ENCODE measurements at places on chromosomes 6 and 20.

GRCh38 chr6:147774856-147775255 lies 266.4 kb downstream of the SAMD5 start:
- DNase-seq = no peak

DNA sequence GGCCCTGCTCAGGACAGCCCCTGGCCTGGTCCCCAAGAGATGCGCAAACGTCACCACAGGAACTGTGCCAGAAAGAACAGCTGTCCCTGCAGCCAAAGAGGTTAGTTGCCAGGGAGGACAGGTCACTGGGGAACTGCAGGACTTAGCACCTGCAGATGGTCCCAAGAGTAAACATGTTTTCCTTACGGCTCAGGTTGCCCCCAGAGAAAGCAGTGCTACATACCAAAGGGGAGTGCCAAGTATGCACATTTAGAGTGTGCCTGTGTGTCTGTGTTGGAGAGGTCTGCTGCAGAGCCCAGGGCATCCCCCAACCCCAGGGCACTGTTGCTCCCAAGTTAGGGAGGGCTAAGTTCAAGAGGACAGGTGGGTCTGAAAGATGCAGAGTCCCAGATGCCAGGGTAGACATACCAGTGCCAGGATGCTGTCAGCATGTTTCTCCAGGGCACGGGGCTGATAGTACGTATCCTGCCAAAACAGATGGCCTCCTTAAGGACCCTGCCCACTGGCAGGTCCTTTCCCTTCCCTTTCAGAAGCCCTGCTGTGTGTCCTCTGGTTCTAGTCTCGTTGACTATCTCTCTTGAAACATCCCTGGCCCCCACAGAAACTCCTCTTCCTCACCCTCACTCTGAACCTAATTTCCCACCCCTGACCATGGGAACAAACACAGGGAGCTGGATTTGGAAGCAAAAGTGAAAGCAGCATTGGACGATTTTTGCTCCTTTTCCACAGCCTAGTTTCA lies 1.3 kb downstream of the ABHD16A start:
- no peak for DNase-seq

DNA sequence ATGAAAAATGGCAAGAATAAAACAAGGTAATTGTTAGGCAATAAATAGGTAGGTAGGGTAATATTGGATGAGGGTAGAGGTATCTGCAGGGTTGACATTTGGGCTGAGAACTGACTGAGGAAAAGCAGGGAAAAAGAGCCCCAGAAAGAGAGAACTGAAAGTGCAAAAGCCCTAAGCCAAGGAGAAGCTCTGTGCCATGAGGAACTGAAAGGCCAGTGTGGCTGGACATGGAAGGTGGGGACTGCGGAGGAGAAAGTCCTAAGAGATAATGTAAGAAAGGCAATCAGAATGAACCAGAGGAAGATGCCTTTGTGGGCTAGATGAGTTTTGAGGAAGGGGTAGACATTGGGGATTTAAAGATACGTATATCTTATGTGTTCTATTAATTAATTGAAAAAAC lies 9.9 kb upstream of the HIVEP2 start:
- DNase-seq = no peak

DNA sequence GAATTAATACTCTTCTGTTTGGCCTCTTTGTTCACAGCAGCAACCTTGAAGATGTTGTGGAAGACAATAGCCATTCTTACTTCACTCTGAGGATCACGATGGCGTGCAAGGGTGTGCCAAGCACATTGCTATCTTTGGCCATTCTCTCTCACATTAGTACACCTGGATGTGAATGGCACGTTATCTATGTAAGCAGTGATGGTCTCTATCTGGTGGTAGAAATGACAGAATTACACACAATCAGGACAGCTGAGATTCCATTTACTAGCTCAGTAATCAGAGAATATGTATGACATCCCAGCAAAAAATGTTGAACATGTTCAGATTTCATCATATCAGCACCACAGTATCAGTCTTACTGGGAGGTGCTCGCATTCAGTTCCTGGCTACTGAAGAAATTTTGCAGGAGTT lies 116.2 kb downstream of the LCA5 start:
- no peak for DNase-seq

GRCh38 chr6:156639009-156639721 lies 138.0 kb upstream of the ARID1B start:
- DNase-seq = no peak

- DNase-seq = no peak
Observed at GRCh38 chr6:165091121-165091785, 218.2 kb downstream of the C6orf118 start.

DNA sequence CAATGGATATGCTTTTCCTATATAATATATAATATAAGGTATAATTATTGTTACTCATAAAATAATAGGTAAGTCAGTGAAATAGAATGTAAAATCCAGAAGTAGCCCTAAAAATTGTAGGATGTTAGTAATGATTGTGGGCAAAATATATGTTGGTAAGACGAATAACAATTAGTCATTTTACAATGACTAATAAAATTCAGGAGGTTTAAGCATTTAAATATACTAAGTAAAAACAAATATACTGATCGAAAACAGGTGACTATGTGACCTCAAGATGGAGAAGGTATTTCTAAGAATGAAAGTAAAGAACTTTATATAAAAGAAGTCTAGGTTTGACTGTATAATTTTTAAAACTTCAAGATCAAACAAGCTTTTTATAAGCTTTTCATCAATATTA lies 28.9 kb downstream of the FUCA2 start:
- DNase-seq = no peak

DNA sequence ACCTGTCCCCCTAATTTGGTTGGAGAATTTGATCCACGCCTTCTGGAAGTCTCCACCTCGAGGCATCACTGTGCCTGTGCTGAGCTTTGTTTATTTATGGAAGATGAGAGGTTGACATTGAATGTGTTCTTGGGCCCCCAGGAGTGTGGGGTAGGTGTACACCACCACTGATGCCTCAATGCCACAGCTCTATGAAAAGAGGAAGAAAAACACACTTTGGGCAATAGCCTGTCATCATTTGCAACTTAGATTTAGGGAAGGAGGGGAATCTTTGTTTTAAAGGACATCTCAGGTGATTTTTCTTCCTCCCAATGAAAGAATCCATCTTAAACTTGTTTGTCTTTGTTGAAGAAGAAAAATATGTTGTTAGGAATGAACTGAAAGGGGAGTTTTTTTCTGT lies 42.6 kb downstream of the TBC1D7 start:
- no peak for DNase-seq

DNA sequence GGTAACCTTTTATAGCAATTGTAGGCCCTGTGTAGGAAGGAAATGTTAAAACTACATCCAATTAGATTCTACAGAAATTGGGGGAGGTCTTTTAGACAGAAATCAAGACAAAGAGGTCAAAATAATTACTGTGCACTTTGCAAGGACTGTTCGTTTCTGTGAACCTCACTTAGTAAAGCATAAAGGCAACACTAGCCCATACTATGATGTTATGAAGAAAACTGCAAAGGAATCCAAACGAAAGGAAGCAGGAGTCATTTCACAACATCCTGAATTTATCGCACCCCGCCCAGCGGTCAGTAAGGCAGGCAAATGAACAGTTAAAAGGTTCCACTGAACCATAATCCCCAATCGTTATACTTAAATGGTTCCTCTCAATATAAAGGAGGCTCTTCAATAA lies 429.5 kb upstream of the ARID1B start:
- DNase-seq = no peak

GRCh38 chr20:19615629-19616028 lies 142.4 kb upstream of the RIN2 start:
- DNase-seq = no peak

DNA sequence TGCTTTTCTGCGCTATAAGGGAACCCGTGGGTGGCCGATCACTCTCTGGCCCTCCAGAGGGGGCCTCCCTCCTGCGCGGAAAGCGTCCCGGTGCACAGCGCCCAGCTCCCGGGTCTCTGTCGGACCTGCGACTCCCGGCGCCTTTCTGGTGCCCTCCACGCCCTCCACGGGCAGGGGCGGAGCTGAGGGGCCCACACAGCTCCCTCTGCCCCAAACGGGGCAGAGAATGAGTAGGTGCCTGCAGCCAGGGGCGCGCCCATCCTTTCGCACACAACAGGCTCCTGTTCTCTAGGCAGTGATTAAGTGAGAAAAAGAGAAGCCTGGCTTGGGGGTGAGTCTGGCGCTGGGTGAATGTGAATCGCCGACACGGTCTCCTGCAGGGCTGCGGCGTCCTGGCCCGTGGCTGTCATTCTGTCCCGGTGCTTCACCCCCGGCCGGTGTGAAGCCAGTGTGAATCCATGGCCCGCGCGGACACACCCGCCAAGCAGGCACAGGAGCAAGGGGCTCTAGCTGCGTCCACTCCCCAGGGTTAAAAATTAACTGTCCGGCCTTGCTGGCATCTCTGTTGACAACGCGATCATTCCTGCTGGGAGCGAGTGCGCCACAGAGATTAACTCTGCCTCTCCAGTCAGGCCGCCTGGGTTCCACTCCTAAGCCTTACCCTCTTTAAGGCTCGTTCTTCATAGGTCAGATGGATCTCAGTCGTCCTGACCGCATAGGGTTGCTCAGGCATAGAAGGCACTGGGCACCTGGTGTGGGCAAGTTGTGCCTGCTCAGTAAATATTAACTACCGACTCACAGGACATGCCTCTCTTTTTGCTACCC lies 88.8 kb downstream of the PCSK2 start:
- DNase-seq = no peak
